PC-9 (cell line): ENCODE measurements at places on chromosomes 2 and 18. TPM values are rescaled to one million over a fixed set of nuclear protein-coding genes. Genes with fewer than 3 reads are reported as not detected.

DNA sequence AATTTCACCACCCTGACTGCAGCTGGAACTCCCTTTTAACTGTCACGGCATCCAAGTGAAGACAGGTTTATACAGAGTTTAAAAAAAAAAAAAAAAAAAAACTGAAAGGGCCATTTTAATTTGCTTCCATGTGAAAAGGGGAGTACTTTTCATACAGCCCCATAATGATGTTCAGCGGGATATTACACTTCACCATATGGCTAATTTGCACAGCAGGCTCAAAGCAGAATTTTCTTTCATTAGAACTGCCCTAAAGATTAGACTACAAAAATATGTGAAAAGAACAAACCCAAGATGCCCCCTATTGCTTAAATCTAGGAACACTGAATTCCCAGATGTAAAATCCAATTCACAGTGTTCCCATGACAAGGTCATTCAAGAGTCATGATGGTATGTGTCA lies 301.8 kb downstream of the EXOC6B start:
- no peak for DNase-seq

- DNase-seq = no peak
These were observed 11.1 kb downstream of the SERPINB8 start for GRCh38 chr18:63980896-63981460.

DNA sequence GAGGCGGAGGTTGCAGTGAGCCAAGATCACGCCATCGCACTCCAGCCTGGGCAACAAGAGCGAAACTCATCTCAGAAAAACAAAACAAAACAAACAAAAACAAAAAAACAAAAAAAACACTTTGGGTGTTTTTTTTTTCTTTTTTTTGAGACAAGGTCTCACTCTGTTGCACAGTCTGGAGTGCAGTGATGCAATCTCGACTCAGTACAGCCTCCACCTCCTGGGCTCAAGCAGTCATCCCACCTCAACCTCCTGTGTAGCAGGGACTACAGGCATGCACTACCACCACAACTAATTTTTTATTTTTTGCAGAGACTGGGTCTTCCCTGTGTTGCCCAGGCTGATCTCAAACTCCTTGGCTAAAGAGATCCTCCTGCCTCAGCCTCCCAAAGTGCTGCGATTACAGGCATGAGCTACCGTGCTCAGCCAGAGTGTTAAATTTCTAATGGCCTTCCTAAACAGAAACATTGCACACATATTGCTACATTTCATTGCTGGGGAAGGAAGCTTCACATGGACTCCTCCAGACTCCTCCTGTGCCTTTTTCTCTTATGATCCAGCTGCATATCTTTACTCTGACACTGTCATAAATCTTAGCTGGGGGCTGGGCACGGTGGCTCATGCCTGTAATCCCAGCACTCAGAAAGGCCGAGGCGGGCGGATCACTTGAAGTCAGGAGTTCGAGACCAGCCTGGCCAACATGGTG lies 19.7 kb downstream of the STARD7 start:
- no peak for DNase-seq

DNA sequence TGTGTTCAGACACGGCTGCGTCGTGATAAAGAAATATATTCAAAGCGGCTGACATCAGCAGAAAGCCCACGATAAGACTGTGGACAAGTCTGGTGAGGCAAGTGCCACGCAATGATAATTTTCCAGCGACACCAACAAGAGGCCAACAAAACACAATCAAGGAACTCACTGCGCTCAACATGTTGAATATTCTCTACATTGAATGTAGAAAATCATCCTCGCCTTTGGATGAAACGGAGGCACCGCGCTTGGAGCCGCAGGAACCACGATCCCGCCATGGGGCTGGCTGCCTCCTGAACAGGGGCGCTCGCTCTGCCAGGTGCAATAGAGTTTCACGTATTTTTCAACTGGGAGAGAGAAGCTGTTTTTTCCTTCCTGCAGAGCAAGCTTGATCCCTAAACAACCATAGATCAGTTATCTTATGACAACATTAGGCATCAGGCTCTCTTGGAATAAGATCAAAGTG lies 220.3 kb downstream of the ATAD2B start:
- DNase-seq = no peak

- DNase-seq = peak; percentile 60
These were observed 539 bp downstream of the LAPTM4A start for GRCh38 chr2:20050646-20051531.

GRCh38 chr2:203155406-203155805 lies 83.4 kb upstream of the CYP20A1 start:
- peak; percentile 3 for DNase-seq

DNA sequence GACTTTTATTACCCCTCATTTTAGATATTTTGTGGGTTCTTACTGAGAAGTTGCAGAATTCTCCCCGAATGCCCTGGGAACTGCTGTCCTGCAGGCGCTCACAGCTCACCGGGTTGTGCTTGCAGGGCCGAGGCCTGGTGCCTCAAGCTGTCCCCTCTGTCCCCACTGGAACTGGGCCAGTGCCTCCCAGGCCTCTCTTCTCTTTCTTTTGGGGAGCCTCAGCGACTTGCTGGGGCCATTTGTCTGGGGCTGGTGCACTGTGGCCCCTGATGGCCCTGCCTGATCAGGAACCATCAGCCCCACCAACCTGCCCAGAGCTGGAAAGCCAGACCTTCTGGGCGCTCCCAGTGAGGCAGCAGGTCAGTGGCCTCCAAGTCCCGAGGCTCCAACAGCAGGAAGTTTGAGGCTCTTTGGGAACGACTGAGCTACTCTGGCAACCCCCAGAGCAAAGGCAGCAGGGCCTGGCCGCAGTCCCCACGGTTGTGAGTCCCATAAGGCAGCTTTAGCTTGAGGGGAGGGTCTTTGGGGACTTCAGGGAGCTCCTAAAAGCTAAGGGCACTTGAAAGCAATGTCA lies 14.7 kb upstream of the NEU4 start:
- DNase-seq = no peak

The CYB5A gene
- total RNA-seq = 105 and 109 TPM in 2 replicates
